ENCODE measurements at places on chromosomes 2 and 18. TPM values are rescaled to one million over a fixed set of nuclear protein-coding genes. Genes with fewer than 3 reads are reported as not detected.
A peak's percentile ranks its signal among the peaks of the same experiment; 100 is the strongest.

- DNase-seq, result no peak
Measured at GRCh38 chr2:188607501-188607900, 315.8 kb downstream of the GULP1 start.

The SERPINB3 gene
- total RNA-seq, result not detected

The LYG2 gene
- total RNA-seq, result not detected

GRCh38 chr2:105834931-105835330 lies 90.2 kb downstream of the NCK2 start:
- DNase-seq, result no peak

- DNase-seq, result no peak
Measured at GRCh38 chr18:37640504-37640903, 74.9 kb upstream of the CELF4 start.

DNA sequence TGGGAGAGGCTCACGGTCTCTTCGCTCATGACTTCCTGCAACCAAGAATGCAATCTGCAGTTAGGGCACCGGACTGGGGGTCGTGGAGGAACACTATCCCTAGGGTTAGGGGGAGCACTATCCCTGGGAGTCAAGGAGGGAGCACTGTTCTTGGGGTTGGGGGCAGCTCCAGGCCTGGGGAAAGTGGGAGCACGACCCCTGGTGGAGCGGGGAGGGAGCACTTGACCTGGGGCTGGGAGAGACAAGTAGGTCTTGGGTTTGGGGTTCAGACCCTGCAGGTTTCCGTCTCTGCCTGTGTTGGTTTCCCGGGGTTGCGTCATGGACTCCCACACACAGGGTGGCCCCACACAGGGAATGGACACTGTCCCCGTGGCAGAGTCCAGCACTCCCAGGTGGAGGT lies 133.6 kb downstream of the TPO start:
- DNase-seq, result no peak

The R3HDM1 gene
- 25.2 TPM for total RNA-seq

GRCh38 chr2:187569042-187569441 lies 14.8 kb upstream of the TFPI start:
- no peak for DNase-seq

GRCh38 chr2:240585101-240585500 lies 1.4 kb upstream of the CAPN10 start:
- DNase-seq, result peak; percentile 50

DNA sequence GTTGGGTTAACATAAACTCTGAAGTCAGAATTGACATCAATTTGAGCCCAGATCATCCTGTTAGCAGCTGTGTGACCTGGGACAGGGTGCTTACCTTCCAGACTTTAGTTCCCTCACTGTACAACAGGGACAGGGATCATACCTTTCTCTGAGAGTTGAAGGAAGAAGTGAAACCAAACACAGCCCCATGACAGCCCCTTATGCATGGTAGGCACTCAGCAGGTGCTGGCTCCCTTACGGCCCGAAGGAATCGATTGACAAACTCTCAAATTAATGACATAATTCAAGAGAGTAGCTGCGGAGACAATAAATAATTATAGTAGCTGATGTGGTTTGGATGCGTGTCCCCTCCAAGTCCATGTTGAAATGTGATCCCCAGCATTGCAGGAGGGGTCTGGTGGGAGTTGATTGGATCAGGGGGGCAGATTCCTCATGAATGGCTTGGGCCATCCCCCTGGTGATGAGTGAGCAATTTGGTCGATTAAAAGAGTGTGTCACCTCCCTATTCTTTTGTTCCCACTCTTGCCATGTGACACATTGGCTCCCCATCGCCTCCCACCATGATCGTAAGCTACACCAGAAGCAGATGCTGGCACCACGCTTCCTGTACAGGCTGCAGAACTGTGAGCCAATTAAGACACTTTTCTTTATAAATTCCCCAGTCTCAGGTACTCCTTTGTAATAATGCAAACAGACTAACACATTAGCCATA lies 72.4 kb downstream of the ODC1 start:
- DNase-seq, result no peak

The SKOR2 gene
- total RNA-seq, result not detected

The GKN1 gene
- total RNA-seq, result not detected

GRCh38 chr2:157842106-157842879 lies 33.8 kb downstream of the ACVR1 start:
- DNase-seq, result no peak

DNA sequence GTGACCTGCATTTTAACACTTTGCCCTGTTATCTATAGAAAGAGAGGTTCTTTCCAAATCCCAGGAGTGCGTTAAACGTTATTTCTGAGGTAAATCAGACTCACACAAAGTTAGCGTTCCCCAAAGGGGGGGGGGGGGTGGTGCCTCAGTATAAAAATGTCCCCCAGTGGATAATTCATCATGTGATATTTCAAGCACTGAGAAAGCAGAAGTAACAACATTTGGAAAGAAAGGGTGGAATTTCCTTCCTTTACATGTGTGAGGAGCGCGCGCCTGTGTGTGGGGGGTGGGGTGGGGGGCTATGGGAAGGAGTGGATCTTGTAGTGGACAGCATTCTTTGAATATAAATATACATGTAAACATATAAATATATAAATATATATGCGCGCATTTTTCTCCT lies 630.9 kb downstream of the NYAP2 start:
- no peak for DNase-seq

The IL1RN gene
- total RNA-seq, result 0.76 TPM

DNA sequence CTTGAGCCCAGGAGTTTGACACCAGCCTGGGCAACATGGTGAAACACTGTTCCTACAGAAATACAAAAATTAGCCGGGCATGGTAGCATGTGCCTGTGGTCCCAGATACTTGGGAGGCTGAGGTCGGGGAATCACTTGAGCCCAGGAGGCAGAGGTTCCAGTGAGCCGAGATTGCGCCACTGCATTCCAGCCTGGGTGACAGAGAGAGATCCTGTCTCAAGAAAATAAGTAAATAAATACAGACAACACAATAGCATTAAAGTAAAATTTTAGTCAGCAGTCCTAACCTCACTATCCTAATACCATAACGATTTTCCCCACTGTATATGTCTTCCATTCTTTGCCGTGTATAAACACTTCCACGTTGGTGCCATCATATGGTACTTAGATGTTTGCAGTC lies 83.0 kb upstream of the MBOAT2 start:
- DNase-seq, result no peak

DNA sequence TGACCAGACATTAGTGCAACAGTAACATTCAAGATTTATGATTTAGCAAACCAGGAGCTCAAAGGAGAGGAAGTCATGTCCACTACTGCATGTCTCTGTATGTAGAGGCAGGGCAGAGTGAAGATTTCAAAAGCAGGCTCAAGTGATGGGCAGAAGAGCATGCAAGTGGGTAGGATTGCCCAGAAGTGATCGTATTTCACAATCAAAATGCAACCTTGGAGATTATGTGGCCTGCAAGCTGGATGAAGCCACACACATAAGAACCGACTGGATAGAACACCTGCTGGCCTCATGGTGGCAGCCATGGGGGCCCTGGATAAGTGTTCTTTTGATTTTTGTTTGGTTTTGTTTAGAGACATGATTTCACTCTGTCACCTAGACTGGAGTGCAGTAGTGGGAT lies 286.8 kb upstream of the RAB12 start:
- no peak for DNase-seq

The SERPINB11 gene
- not detected for total RNA-seq

- DNase-seq, result no peak
Measured at GRCh38 chr2:159117658-159118057, 149.2 kb downstream of the TANC1 start.

DNA sequence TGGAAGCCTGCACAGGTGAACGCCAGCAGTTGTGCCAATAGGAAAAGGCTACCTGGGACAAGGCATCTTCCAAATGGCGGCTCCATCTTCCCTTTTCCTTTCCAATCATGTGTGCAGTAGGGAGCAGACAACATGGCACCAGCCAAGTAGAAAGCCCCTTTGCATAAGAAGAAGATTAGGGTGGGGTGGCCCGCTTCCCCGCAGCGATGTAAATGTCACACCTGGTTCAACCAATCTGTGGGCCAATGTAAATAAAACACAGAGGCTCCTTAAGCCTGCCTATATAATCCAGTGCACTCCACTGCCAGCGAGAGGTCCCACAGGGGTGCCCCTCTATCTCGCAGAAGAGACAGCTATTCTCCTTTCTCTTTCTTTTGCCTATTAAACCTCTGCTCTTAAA lies 468.4 kb upstream of the CRIM1 start:
- DNase-seq, result no peak

DNA sequence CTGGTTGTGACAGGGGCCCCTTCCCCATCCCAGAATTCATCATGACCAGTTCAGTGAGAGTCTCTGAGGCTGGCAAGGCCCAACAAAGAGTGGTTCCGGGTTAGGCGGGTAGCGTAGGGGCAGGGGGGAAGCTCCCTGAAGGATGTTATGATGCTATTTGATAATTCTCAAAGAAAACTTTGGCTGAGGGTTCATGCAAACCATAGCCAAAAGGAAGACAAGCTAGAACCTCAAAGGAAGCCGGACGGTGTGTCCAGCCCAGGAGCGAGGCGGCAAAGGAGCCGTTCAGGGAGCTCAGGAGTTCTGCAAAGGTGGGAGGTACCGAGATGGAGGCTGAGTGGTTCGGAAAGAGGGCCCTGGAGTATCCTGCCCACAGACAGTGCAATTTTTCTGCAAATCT lies 226.8 kb upstream of the RAB6C start:
- no peak for DNase-seq

DNA sequence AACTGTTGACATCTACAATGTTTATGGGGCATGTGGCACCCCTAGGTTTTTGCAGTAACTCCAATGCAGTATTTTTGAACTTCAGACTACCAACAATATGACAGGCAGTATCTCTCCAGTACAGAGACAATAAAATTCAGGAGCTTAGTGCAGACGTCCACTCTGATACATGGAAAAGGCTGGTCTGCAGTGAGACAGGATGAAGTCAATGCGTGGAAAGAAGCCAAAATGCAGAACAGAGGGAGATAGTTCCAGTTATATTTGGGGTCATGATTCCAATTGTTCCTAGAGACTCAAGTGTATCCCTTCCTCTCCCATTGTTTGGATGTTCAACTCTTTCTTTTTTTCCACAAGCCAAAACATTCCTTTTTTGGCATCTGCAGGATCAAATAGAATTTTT lies 18.7 kb upstream of the SMAD2 start:
- DNase-seq, result no peak
